ENCODE measurements at places on chromosomes 6 and 20. TPM values are rescaled to one million over a fixed set of nuclear protein-coding genes. Genes with fewer than 3 reads are reported as not detected.

DNA sequence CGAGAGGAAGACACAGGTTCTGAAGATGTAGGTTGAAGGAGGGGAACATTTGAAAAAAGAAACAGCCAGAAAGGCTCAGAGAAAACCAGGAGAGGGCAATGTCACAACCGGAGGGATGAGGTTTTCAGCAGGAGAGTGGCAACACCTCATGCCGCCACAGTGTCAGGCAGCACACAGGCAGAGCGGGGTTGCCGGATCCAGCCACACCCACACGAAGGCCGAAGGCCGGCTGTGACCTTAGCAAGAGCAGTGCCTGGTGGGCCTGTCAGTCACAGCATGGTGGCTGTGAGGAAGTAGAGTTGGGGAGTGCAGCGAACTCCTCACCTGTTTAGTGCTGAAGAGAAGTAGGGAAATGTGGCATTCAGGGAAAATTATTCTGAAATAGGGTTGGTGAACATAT is 14.0 kb downstream of the HDDC2 start:
- no peak overlapping the region for H3K27ac ChIP-seq
- no peaks in the 10 kb centered on the region for H3K4me1 ChIP-seq
- no peak for DNase-seq

TRIM40 gene
- total RNA-seq: not detected

CST9 gene
- not detected for total RNA-seq

GRCh38 chr6:25596928-25597818 is 54.8 kb upstream of the SCGN start:
- no peak overlapping the region for H3K27ac ChIP-seq
- no peak overlapping the region for H3K4me3 ChIP-seq
- peaks cover 10% of the 10 kb centered on the region for H3K36me3 ChIP-seq

DNA sequence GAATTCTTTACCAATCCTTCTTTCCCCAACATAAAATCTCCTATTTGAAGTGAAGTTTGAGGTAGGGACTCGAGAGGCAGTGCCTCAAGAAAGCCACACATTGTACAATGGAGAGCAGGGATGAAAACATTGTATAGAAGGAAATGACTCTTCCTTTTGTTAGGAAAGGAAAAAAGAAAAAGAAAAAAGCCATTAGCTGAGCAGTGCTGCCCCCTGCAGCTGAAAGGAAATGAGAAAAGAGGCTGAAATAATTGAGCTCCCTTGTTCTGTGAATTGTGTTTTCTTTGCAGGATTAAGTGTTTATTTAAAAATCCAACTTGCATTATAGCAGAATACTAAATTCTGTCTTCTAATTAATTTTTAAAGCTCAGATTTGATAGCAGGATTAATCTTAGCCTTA is 162.9 kb upstream of the SASH1 start:
- no peak for DNase-seq
- no peaks in the 10 kb centered on the region for H3K4me1 ChIP-seq
- H3K4me3 ChIP-seq: no peak overlapping the region
- no peak overlapping the region for H3K27ac ChIP-seq

DNA sequence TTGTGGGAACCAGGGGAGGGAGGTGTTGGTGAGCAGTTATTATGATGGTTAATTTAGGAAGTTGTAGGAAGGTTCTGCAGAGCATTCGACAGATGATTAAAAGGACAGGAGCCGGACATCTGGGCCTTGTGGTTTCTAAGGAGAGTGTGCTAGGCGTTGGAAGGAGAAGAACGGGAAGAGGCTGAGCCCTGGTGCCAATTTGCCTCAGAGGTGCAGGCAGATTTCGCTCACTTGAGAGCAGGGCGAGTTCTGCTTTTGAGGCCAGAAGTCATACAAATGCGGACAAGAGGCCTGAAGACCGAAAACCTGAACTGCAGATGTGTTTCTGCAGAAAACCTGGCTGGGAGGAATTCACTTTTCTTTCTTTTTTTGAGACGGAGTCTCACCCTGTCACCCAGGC is 30.5 kb upstream of the RPS6KA2 start:
- no peaks in the 10 kb centered on the region for H3K4me1 ChIP-seq
- DNase-seq: no peak
- no peak overlapping the region for H3K4me3 ChIP-seq
- H3K27me3 ChIP-seq: no peaks in the 10 kb centered on the region

DNA sequence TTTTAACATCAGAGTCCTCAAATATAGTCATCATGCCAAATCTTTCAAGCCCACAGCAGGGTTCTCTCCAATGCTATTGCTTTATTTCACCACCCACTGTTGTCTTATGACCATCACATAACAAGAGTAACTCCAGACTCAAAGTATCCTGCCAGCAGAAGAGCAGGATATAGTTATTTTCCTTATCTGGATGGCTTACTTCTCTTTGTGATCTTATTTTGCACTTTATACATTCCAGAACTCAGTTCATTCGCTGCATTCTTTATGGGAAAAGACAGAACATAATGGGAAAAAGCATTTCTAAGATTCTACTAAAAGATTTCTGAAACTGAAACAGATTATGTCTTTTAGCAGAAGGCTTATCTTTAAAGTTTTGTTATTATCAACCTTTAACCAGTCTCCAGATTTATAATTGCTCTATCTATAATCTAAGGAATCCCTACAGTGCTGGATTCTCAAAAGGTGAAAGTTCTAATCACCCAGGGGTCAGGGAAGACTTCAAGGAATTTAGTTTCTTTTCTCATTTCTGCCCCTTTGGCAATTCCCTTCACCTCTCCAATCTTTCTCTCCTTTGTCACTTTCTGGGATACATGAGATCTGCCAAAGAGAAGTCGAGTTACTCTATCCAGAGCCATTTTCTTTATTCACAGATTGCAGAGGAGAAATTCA is 190.4 kb downstream of the TPBG start:
- DNase-seq: no peak
- H3K4me1 ChIP-seq: no peaks in the 10 kb centered on the region
- H3K36me3 ChIP-seq: no peaks in the 10 kb centered on the region
- no peaks in the 10 kb centered on the region for H3K27me3 ChIP-seq
- H3K27ac ChIP-seq: no peak overlapping the region

- no peaks in the 10 kb centered on the region for H3K27me3 ChIP-seq
- H3K4me1 ChIP-seq: no peaks in the 10 kb centered on the region
- peaks cover 3% of the 10 kb centered on the region for H3K36me3 ChIP-seq
- H3K27ac ChIP-seq: no peak overlapping the region
- H3K4me3 ChIP-seq: no peak overlapping the region
Measured at GRCh38 chr6:2103765-2104523, 141.5 kb downstream of the GMDS start.

THBS2 gene
- not detected for total RNA-seq

CRYBG1 gene
- total RNA-seq: 30.3 TPM

Data from naive thymus-derived CD4-positive, alpha-beta T cell (primary cell).